Ascending aorta (tissue), 2 donors: ENCODE measurements at places on chromosomes 16 and 17. TPM values are rescaled to one million over a fixed set of nuclear protein-coding genes. Genes with fewer than 3 reads are reported as not detected.

NCOR1 gene
- total RNA-seq, result 81.0 TPM

ZNF785 gene
- 12.1 TPM for total RNA-seq

DHRS13 gene
- 16.5 TPM for total RNA-seq

TBX4 gene
- total RNA-seq, result not detected

SSTR5 gene
- not detected for total RNA-seq

EFNB3 gene
- not detected for total RNA-seq

TEPSIN gene
- total RNA-seq, result 117 TPM

MAPT gene
- 0.32 TPM for total RNA-seq

HEATR9 gene
- total RNA-seq, result not detected

CA7 gene
- total RNA-seq, result not detected

LDHD gene
- 7.5 TPM for total RNA-seq

ADORA2B gene
- total RNA-seq, result not detected

STX1B gene
- 2.0 TPM for total RNA-seq

GRAPL gene
- total RNA-seq, result not detected

CDH11 gene
- 145 TPM for total RNA-seq
